ENCODE measurements at places on chromosomes 4 and X.

DNA sequence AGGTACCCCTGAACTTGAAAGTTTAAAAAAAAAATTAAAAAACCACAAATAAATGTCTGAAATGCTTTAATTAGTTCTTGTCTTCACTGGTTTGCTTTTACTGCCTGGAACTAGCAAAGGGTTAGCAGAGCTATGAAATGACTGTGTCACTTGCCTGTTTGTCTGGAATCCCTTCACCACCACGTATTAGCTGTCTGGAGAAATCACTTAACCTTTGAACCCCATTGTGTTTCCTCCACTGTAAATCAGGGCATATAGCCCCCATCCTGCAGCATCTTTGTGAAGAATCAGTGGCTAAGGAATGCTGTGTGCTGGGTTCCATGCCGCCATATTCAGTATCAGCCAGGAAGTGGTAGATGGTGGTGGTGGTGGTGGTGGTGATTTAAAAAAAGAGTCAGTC, 6.3 kb downstream of the CYTL1 start:
- DNase-seq: no peak

DNA sequence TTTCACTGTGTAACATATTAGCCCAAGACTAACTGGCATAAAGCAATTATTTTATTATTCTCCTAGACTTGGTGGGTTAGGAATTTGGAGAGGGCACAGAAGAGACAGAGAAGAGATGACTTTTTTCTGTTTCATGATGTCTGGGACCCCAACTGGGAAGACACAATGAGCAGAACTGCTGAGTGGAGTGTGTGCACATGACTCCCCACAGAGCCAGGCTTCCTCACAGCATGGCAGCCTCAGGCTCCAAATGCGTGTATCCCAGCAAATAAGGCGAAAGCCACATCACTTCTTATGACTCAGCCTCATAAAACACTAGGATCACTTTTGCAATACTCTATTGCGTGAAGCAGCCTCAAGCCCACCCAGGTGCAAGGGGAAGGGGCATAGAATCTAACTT, 68.4 kb downstream of the MFAP3L start:
- DNase-seq: no peak

DNA sequence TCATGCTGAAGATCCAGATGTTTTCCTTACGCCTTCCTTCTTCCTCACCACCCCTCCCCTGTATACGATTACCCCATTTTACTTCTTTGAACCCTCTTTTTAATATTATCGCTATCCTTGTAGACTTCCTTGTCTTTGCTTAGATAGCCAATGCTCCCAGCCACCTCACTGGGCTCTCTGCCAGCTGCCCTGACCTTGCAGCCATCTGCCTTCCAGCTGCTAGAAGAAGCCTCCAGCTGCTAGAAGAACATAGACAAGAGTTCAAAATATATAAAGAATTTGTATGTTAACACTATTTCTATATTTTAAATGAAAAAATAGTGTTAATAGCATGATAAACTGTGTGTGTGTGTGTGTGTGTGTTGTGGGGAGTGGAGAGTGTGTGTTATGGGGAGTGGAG, 374.7 kb downstream of the ANKRD50 start:
- no peak for DNase-seq

GRCh38 chrX:77440330-77440729, 6.9 kb upstream of the FGF16 start:
- DNase-seq: no peak

DNA sequence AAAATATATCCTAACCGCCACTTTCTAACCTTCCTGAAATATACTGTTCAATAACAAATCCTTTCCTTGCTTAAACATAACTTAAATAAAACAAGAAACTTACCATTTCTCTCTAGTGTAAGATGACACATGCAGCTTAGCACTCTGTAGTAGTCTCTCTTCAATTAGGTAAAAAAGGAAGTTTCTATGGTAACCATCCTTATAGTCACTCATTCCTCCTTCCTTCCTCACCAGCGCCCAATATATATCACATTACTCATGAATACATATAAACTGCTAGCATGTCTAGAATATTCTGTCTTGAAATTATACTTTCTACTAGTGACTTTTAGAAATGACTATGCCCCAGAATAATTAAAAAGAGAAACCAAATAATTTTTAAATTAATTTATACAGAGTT, 112.2 kb downstream of the SNCA start:
- no peak for DNase-seq

GRCh38 chrX:2299871-2300270, 200.9 kb downstream of the DHRSX start:
- DNase-seq: no peak

DNA sequence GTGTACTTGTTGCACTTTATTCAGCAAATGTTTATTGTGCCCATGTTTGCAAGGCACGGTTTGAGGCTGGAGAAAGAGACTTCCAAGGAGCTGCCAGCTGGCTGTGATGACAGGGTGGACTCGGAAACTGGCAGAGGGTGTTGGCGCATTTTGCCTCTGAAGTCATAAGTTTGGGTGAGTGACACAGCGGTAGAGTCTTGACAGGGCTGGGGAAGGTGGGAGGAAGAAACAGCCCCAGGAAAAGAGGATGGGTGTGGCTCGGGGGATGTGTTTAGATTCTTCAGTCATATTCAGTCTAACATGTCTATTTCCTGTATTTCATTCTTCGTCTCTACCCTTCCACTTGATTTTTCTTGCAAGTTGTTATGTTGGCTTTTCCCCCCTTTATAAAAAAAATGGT, 77.0 kb upstream of the STOX2 start:
- no peak for DNase-seq

DNA sequence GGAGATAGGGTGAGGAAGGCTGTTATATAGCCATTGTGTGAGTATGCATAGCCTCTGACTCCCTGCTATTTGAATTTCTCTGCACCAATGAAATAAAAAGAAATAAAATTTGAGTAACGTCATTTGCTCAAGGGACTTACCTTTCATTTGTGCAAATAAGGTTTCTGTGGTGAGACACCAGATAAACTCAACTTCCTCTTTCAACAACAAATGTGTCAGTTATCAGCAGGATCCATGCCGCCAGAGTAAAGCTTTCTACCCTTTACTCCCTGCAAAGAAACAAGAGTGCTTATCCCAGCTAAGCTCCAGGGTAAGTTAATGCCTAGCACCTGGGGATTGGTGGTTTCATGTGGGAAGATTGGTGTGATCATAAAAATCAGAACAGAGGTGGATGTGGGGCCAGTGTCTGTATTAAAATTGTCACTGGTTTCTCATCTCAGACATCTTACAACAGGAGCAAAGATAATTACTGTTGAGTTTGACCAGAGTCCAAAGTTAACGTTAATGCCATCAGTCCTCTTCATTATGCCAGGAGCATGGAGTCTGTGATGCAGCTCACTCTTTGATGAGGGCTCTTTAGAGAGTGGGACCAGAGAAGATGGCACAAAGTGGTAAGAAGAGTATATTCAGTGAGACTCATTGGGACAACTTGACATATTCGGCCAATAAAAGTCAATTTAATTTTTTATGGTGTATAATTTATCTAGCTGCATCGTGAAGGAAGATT, at the start of gene P2RY10:
TSS of gene P2RY10 (plus strand) at position 206 of the 727 bp plus-strand sequence. CDS start 15,130 bp downstream, outside the sequence.
- DNase-seq: peak; percentile 7

DNA sequence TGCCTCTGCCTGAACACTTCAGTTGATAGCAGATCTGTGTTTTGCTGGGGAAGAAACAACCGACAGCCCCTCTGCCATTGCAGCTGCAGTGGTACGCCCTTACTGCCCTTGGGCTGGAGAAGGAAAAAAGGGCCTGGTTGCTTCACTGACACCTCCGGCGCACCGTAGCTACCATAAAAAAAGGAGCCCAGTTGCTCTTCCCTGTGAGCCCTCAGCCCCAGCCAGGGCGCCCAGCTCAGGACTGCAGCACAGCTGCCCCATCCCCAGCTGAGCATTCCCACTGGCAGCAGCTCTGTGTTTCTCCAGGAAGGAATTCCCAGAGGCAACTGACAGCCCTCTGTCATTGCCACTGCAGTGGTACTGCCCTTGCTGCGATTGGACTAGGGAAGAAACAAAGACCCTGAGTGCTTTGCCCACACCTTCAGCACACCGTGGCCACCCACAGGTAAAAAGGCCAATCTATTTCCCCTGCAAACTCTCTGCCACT, 142.7 kb downstream of the DKK2 start:
- no peak for DNase-seq

DNA sequence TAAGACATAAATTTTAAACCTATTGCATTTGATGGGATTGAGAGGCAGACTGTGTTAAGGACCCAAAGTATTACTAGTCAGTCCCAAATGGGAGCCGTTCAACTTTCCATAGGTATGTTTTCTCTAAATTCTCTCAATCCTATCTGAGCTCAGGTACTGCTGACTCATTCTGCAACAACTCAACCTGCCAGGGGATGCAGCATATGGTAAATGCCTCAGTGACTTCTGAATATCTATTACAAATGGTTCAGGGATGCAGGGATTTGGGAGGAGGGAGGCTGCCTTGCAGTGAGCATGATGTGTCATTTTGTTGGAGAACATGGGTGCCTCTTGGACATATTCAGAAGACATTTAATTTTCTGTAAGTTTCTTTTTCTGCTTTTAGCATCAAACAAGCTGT, 97.3 kb downstream of the HDAC8 start:
- no peak for DNase-seq

DNA sequence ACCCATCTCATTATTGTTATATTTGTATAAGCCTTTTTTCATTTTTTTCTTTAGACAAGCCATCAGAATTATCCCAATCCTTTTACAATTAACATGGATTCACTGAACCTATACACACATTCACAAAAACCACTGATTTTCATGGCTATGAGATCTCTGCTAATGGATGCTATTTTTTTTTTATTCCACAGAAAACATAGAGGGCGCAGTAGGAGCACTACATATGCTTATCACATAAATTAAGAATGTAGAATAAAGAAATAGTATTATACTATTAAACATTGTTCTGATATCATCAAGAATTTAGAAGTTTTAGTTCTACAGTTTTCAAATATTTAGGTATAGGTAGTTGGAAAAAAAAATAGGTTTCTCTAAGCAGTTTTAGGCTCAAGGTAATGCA, 1477.4 kb downstream of the ARAP2 start:
- no peak for DNase-seq

DNA sequence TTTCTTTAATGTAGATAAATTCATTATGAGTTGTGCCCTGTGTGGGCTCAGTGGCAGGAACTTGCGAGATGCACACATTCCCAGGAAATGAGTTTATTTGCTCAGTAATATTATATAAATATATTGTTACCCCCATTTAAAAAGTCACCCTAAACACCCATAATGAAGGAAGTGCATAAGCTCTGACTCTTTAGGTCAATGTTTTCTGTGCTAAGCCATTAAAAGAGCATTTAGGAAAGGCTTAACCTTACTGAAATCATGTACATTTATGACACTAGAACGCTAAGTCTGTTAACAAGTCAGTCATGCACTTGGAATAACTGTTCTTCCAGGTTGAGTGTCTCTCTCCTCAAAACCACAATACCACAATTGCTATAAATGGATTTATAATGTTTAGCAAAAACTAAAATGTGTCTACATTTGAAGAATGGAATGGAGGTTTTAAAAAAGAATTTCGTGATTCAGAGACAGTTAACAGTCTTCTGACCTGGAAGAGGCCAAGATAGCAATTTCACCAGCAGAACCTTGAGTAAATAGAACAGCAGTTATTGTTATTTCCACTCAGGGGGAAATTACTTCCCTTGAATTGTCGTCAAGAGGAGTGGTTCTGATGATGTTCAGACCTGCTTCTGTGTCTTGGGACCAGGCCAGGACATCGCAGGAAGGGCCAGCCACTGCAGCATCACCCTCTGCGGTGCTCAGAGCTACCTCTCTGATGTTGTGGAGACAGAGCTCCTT, 91.1 kb upstream of the VEGFC start:
- DNase-seq: no peak

DNA sequence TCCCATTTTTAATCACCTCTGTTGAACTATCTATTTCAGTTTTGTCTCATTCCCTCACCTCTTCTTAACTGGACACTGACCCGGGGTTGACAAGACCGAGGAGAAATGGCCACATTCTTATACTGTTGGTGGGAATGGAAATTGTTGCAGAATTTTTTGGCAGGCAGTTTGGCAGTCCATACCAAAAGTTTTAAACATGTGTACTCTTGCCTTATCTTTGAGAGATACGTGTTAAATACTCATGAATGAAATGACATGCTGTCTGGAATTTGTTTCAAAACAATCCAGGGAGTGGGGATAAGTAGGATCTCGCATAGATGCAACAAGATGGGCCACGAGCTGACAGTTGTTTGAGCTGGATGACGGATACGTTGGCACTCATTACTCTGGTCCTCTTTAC, 12.1 kb downstream of the FGFBP1 start:
- DNase-seq: no peak

- no peak for DNase-seq
Measured at GRCh38 chr4:111031596-111031995, 408.7 kb upstream of the PITX2 start.

DNA sequence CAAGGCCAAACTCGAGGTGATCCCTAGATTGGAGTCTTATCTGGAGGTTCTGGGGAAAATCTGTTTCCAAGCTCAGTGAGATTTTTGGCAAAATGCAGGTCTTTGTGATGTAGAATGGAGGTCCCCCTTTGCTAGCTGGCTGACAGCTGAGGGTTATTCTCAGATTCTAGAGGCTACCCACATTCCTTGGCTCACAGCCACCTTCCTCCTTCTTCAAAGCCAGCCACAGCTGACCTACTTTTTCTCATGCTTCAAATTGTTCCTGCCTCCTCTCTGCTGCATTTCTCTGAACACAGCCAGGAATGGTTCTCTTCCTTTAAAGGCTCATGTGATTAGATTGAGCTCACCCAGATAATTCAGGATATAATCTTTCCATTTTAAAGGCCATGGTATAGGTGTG, 86.9 kb downstream of the VCX3A start:
- DNase-seq: no peak

GRCh38 chrX:152904151-152905080, 6.5 kb downstream of the ZNF185 start:
- peak; percentile 4 for DNase-seq

DNA sequence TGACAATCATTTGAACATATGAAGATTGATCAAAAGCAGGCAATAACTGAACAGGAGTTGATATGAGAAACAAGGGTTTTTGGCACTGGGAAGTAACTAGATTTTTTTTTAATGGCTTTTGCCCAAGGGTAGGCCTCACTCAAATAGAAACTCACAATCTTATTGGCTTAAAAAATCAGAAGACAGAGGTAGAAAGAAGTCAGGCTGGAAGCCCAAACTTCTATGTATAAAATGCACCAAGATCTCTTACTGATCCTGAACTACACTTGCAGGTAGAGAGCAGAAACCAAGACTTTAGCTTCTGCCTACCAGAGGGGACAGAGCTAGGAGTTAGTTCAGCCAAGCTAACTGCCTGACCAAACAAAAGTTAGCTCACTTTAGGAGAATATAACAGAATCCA, 74.9 kb downstream of the ADGRA3 start:
- no peak for DNase-seq

DNA sequence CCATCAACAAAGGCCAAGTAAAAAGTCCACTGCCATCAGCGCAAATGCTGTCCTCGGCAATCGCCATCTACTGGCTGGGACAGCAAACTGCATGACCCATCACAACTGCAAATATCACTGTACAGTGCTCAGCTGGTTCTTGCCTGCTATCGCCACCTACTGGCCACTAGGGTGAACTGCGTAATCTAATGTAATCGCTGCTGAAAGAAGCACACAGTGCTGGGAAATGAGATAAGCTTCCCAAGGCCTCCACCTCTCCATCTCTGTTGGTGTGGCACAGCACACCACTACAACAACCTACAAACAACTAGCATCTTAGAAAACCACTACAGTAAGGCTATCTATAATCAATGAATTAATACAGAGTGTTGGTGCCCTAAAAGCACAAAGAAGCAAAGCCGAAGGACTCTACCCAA, 298.3 kb downstream of the TEX13A start:
- DNase-seq: peak; percentile 44

- no peak for DNase-seq
Measured at GRCh38 chr4:3040452-3041191, 33.7 kb downstream of the HTT-AS start.

GRCh38 chr4:3532751-3533422, 665 bp upstream of the LRPAP1 start:
- DNase-seq: no peak
